ENCODE measurements at places on chromosomes 12 and 14.
A peak's percentile ranks its signal among the peaks of the same experiment; 100 is the strongest.

- DNase-seq: no peak
Measured at GRCh38 chr14:57486767-57487379, 6.8 kb downstream of the CCDC198 start.

DNA sequence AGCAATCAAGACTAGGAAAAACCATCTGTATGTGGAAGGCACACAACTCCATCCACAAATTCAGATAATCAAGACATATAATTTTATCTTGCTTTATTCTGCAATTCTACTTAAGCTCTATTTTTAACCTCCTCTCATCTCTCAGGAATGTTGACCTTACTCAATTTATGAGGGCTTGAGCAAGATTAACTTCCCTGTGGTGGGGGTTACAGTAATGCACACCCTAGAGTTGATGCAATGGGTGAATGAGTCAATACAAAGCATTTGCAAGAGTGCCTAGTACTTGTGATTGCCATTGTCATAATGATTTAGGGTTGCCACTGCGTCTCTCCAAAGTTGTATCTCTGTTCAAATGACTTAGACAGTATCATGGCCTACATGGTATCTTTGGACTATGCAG is 1598.4 kb upstream of the TMEM132C start:
- no peak for DNase-seq

DNA sequence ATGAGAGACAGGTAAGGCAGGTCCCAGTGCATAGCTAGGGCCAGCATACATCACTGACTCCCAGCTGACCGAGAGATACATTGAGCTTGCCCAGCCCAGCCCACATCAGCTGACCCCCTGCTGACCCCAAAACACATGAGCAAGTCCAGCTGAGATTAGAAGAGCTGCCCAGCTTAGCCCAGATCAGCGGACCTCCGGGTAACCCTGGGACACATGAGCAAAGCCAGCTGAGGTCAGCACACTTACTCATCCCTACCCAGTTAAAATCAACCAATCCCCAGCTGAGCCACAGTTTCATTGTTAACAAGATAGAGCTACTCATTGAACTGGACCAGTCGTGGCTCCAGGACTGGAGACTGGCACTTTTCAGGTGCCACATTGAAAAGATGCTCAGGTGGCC is 21.8 kb upstream of the FBXO34 start:
- DNase-seq: no peak

GRCh38 chr12:46473634-46474329 is 101.2 kb upstream of the SLC38A2 start:
- peak; percentile 74 for DNase-seq

GRCh38 chr14:95663226-95663797 is 22.9 kb upstream of the TCL1B start:
- DNase-seq: no peak

All from ureter (tissue), 1 donor.